Muscle of leg (tissue), 16 donors: ENCODE measurements at places on chromosomes 1 and 21. TPM values are rescaled to one million over a fixed set of nuclear protein-coding genes. Genes with fewer than 3 reads are reported as not detected.

Gene HSPG2
- polyA plus RNA-seq = 272 TPM

Gene TESK2
- 1.7 TPM for polyA plus RNA-seq

Gene GJA8
- not detected for polyA plus RNA-seq

Gene CLDN8
- polyA plus RNA-seq = not detected

Gene PDE9A
- polyA plus RNA-seq = 7.6 TPM

Gene CELA2B
- 3.9 TPM for polyA plus RNA-seq

Gene PLPPR4
- polyA plus RNA-seq = 8.2 TPM

Gene DDX20
- polyA plus RNA-seq = 10.9 TPM

Gene ADGRB2
- polyA plus RNA-seq = 19.0 TPM

Gene RAB13
- polyA plus RNA-seq = 109 TPM

Gene CFAP141
- polyA plus RNA-seq = not detected
